GOT3 (cell line): ENCODE measurements at places on chromosomes 16 and 17.

DNA sequence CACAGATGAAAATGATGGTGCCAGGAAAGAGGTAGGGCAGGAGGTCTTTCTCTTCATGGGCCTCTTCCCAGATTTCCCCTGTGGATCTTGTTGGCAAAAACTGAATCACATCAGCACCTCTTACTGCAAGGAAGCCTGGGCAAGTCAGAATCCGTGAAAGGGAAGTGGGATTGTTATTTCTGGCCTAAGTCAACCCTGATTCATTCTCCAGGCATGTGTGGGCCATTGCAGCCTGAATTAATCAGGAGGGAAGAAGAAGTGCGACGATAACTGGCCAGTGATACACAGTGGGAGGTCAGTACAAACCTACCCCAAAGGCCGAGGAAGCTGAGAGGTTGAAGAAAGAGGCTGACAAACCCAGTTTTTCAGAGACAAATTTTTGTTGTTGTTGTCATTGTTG, 17.9 kb upstream of the NSMCE1 start:
- DNase-seq, result no peak

GRCh38 chr16:35908942-35909341, 2449.5 kb downstream of the TP53TG3F start:
- no peak for DNase-seq

GRCh38 chr17:44338702-44339101, 6.4 kb upstream of the GRN start:
- no peak for DNase-seq

DNA sequence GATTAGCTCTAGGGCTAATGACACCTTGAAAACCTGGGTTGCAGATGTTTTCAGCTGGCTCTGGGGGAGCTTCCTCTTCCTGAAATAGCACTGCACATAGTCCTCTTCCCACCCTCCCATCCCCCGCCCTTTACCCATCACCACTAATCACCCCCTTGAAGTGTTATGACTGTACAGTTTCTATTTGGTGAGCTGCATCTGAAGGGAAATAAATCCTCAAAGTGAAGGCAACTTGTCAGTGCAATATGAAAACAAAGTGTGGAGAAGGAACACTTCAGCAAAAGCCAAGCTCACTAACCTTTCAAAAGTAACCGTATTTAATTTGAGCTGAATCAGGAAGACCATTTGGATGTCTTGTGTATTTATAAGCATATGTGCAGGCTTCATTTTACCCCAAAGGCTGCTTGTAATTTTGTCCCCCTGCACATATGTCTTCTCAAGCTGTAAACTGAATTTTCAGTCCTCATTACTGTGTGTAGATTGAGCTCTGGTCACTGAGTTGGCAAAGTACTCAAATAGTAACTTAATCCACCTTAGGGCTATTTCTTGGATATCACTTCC, 44.1 kb upstream of the CA10 start:
- no peak for DNase-seq

GRCh38 chr17:73586275-73586832, 57.9 kb downstream of the SDK2 start:
- DNase-seq, result no peak

GRCh38 chr16:77548766-77549165, 113.9 kb upstream of the ADAMTS18 start:
- DNase-seq, result no peak

DNA sequence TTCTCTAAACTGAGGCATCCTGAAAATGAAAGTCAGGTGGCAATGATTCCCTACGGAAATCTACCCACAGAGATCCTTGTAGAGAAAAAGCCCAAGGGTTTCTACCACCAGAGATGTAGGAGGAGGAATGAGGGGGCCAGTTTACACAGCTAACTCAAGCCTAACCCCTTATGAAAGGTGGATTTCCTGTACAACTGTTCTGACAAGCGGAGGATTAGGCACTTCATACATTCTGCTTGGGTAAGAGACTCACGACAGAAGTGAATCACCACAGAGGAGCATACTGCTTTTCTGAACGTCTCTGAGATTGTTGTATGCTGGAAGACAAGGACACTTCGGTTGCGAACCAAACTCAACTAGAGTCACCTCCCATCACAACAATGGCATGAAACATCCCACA, 72.7 kb downstream of the SMG6 start:
- no peak for DNase-seq

DNA sequence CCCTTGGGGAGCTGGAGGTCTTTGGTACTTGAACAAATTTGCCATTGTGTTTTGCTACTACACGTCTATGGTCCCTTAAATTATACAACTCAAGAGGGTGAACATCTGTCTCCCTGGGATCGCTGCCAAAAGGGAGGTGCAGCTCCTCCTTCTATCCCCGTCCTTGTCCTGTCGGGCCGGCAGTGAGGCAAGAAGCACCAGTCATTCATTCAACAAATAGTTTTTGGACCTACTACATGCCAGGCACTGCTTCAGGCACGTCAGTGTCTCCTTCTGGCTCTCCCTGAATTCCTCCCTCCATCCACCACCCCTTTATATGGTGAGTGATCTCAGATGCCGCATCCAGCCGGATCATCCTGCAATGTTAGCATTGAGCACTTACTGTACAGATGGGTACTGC, 2.2 kb upstream of the RPL38 start:
- no peak for DNase-seq

- DNase-seq, result no peak
Measured at GRCh38 chr17:15431196-15431595, 36.2 kb downstream of the CDRT4 start.

GRCh38 chr16:86823125-86823524, 244.8 kb downstream of the FOXL1 start:
- DNase-seq, result no peak

DNA sequence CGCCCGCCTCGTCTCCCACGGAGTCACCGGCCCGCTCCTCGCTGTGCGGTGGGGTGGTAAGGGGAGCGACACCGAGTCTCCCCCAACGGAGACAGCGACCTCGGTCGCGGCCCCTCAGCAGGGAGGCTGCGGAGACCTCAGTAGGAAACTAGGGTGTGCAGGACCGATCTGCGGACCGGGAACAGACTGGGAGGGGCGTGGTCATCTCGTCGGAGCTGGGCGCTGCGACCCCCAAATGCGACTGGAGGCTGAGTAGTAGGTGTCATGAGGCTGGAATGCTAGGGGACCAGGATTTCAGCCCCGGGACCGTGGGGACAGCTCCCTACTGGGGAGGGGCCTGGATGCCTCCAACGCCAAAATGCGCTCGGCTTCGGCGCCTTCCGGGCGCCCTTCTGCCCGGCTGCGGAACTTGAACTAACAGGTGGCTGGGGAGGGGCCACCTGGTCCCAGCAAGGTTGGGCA, 1.3 kb downstream of the CACNG4 start:
- no peak for DNase-seq

DNA sequence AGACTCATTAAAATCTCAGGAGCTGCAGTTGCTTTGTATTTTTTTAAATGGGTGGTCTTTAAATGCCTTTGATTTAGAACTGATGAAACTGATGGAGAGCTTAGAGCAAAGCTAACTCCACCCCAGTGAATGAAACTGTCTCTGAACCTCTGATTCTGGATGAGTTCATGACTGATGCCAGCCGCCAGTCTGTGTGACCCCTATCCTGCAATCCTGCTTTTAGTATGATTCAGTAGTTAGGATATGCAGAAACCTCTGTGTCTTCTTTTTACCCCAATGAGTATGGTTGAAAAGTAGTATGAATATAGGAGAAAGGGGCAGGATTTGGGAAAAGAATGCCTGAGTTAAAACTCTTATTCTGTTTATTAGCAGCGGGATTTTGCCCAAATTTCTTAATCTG, 12.3 kb upstream of the SALL1 start:
- DNase-seq, result no peak

DNA sequence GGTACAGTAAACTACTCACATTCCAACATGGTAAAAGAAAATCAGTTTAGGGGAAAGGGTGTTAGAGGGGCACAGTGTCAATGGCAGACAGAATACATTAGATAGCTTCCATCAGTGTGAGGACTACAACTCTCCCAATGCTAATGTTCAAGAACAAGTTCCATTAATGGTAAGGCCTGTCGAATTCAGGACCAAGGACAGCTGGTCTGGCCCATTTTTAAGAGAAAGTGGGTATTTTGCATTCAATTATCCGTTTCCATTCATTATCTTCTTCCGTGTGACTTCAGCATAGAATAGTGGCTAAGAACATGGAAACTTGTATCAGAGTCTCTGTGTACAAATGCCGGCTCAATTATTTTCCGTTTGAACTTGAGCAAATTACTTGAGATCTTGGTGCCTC, 98.4 kb downstream of the XYLT1 start:
- no peak for DNase-seq

- DNase-seq, result no peak
Measured at GRCh38 chr17:20967776-20968175, 75.0 kb downstream of the USP22 start.

DNA sequence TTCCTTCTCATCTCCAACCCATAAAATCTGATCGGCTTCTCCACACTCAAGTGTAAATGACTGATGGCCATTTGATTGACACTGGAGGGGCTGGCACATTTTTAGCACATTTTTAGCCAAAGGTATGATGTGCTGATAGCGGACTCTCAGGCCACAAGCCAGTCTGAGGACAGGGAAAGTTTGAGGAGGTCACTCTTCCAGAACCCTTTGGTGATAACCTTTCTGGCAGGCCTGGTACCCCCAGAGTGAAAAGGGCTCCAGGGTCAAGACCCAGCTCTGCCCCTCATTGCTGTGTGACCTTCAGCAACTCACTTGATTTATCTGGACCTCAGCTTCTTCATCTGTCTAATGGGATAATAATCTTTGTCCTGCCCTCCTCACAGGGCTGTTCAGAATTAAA, 1.7 kb upstream of the NLRC5 start:
- no peak for DNase-seq

- DNase-seq, result no peak
Measured at GRCh38 chr17:77470800-77471733, 330.3 kb downstream of the SEC14L1 start.

DNA sequence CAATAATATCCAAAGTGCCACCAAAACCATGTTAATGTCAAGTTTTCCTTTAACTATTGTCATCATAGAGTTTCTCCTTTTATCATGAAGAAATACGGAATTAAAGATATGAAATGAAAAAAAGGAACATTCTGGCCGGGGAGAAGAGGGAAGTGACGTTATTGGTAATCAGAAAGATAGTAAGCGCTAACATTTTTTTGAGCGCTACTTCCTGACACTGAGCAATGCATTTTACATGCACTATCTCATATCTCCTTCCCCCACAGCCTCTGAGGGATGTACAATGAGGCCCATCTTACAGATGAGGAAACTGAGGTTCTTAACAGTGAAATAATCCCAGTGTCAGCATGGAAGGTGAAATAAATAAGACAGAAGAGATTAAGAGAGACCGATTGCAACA, 410.9 kb downstream of the SOX9 start:
- DNase-seq, result no peak

- no peak for DNase-seq
Measured at GRCh38 chr16:11312718-11313492, 31.8 kb upstream of the PRM1 start.

DNA sequence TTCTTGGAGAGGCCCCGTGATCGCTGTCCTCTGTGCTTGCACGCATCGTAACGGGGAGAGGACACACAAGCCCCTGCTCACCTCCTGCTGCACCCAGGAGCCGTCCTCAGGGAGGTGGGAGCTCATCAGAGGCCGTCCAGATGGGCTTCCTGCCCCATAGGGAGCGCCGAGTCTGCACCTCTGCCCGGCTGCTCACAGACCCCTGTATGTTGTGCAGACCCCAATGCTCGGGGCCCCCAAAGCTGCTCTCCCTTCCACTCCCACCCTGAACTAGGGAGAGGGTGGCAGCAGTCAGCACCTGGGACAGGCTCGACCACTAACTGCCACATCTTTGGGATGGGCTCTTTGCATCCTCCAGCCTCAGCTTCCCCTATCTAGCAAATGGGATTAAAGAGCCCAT, 4.4 kb upstream of the ZNF469 start:
- no peak for DNase-seq

DNA sequence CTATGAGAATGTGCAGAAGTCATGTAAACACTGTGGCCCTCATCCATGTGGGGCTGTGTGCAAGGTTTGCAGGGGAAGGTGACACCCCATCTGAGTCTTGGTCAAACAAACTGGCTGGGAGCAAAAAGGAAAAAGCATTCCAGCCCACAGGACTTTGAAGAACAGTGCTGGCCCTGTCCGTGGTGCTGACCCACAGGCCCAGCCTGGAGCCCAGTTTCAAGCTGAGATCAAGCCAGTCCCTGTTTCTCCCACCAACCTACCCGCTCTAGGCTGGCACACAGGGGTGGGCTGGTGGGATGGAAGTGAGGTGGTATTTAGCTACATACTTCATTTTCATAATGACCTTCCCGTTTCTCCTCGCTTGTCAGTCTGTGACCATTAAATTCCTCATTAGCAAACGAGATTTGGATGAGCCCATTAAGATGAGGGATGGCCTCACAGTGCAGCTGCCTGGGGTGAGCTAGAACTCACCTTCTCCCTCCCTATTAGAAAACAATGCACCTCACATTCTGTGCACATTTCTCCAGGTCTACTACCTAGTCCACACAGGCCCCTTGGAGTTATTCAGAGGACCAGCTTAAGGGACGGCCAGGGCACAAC, 12.6 kb upstream of the RPL38 start:
- no peak for DNase-seq

GRCh38 chr16:48272837-48273421, 25.6 kb upstream of the ABCC11 start:
- no peak for DNase-seq

GRCh38 chr17:44797802-44798201, 32.3 kb downstream of the GJC1 start:
- no peak for DNase-seq

GRCh38 chr17:72182371-72182873, 61.6 kb downstream of the SOX9 start:
- DNase-seq, result no peak

GRCh38 chr16:73190688-73191659, 143.0 kb upstream of the ZFHX3 start:
- no peak for DNase-seq

DNA sequence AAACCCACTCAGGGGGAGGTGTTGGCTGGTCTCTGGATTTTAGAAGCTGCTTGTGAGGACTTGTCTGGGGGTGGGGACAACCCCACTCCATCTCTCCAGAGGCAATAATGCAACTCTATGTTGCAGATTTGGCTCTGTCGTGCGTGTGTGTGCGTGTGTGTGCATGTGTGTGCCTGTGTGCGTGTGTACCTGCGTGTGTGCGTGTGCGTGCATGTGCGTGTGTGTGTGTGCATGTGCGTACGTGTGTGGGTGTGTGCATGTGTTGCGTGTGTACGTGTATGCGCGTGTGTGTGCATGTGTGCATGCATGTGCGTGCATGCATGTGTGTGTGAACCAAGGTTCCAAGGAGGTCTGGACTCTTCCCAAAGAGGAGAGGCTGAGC, 120.4 kb upstream of the LHX1 start:
- no peak for DNase-seq

GRCh38 chr17:7382901-7383300, 2.0 kb downstream of the TNK1 start:
- no peak for DNase-seq

GRCh38 chr16:10598157-10598556, 17.8 kb upstream of the EMP2 start:
- DNase-seq, result no peak
